ENCODE measurements at places on chromosomes 6 and 20.

GRCh38 chr6:79894939-79895338 is 52.4 kb downstream of the ELOVL4 start:
- DNase-seq: peak; percentile 26

DNA sequence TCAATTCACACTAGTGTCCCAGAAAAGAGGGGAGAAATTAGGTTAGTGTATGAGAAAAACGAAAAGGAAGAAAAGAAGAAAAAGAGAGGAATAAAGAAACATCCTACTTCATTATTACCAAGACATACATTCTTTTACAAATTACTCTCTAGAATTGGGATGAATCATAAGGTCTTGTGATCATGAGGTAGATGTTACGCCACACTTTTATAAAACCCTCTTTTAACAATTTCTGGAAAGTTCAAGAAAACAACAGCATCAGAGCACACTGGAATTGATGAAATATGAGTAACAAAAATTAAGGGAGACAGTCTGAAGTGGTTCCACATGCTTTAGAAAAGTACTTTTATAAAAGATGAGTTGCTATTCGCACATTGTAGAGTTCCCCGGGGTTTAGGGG is 32.6 kb upstream of the NRSN1 start:
- DNase-seq: no peak

- no peak for DNase-seq
Observed at GRCh38 chr6:159464816-159465215, 228.2 kb downstream of the SOD2 start.

- DNase-seq: peak; percentile 11
Observed at GRCh38 chr6:167238694-167239467, 52.2 kb upstream of the UNC93A start.

- DNase-seq: no peak
Observed at GRCh38 chr6:111890988-111891387, 17.7 kb upstream of the FYN start.

DNA sequence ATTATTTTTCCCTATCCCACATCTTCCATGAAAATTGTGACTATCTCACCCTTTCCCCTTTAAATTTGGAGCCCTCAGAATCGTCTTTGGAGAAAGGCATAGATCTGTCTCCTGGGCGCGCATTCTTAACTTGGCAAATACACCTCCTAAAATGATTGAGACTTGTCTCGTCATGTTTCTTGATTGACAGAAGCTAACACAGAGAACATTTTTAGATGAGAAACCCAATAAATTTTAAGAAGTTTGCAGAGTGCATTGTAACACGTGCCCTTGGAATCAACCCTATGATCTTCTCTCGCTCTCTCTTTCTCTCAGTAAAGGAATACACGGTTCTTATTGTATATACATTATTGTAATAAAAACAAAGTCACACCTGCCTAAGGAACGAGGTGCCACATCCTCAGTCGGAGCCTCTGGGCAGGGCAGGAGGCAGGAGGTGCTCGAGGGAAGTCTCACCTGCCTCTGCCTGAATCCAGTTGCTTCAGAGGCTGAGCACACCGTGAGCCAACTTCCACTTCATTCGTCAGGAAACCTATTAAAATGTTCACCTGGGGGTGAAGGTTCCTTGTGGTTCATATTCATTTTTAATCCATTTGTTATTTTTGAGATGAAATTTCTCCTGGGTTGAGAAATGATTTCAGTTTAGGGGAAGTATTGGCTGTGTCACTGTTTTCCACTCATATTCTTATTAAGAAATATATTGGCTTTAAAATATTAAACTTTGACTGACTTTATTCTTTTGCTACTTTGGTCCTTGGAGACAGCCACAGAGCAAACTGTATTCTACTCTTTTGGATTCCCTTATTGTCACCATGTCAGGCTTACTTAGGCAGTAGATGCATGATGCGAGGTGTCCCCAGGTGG is 90.5 kb upstream of the THBS2 start:
- DNase-seq: no peak

DNA sequence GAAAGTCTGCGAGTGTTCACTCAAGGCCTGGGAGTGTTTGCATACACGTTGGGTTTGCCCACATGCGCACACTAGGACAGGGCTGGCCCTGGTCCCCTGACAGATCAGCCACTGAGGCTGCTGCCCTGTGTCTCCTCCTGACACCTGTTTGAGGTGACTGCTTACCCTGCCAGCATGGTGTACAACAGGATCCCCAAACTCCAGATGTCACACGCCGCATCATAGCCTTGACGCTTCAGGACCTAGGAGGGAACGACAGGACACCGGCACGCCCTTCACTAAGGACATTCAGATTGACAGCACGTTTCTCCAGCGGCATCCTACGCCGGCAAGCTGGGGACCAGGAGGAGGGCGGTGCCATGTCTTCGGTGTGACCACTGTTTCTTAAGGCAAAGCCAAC is 37.0 kb upstream of the MPC1 start:
- DNase-seq: no peak

GRCh38 chr20:17609811-17610377 is 40.0 kb downstream of the DSTN start:
- DNase-seq: no peak

DNA sequence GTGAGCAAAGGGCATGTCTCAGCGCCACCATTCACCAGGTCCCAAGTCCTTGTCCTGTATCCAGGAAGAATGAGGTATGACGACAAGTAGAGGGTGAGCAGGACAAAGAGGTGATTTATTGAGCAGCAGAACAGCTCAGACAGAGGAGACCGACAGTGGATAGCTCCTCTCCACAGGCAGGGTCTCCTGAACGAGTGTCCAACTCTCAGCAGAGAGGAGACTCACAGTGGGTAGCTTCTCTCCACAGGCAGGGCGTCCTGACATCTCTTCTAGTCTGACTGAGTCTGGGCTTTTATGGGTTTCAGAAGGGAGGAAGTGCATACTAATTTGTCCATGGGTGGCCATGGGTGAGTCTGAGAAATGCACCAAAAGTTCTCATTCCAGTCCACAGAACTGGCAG is 204.7 kb downstream of the ANKRD60 start:
- no peak for DNase-seq

- DNase-seq: no peak
Observed at GRCh38 chr6:137795501-137795900, 71.6 kb upstream of the TNFAIP3 start.

DNA sequence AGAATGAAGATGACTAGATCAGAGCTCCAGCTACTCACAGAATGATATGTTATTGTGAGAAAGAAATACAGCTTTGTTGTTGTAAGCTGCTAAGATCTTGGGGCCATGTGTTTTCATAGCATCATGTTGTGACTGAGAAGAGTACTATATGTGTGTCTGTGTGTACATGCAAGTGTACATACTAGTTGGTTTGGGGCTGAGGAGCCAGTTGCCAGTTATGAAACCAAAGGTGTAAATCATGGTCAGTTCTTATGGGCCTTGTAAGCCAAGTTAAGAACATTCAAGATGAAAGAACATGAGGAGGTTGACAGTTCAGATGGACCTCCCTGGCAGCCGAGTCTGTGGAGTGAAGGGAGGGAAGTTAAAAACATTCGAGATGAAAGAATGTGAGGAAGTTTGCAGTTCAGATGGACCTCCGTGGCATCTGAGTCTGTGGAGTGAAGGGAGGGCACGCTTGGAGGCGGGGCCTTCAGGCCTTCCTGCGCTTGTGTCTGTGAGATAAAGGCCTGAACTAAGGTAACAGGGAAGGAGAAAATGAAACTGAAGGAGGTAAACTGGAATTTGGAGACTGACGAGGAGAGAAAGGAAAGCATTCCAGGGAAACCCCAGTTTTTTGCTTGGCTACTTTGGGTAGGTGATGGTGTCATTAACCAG is 13.9 kb downstream of the AFDN start:
- DNase-seq: no peak

DNA sequence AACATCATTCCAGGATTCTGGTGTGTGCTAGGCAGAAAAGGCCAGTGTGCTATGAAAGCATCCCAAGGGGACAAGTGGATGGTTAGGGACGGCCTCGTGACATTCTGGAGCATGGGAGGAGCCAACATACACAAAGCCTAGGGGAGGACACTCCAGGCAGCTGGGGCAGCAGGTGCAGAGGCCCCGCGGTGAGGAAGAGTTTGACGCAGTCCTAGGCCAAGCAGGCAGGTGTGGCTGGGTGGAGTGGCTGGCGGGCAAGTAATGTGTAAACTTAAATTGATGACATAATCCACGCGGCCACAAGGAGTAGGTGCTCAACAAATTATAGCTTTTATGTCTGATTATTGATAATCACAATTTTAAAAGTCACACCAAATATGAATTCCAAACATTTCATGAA is 93.6 kb downstream of the TMEM242 start:
- peak; percentile 100 for DNase-seq

- DNase-seq: no peak
Observed at GRCh38 chr6:77778527-77778926, 125.7 kb downstream of the MEI4 start.

DNA sequence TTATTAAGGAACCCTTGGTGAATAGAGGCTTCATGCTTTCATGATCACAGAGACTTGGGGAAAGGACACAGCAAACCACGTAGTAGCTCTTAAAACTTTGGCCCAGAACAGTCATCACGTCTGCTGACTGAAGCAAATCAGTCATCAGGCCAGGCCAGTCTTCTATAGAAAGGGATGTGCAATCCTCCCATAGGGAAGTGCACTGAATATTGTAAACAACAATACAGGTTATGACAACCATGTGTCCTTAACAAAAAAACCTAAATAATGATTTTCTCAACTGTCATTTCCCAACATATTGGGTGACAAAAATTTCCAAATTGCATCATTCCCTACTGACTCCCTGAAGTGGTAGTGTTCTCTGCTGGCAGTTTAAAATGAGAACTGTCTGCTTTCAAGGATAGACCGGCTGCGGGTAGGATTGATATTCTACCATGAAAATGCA is 388.2 kb upstream of the CITED2 start:
- no peak for DNase-seq

GRCh38 chr6:145842693-145843546 is 28.3 kb upstream of the FBXO30 start:
- DNase-seq: no peak

DNA sequence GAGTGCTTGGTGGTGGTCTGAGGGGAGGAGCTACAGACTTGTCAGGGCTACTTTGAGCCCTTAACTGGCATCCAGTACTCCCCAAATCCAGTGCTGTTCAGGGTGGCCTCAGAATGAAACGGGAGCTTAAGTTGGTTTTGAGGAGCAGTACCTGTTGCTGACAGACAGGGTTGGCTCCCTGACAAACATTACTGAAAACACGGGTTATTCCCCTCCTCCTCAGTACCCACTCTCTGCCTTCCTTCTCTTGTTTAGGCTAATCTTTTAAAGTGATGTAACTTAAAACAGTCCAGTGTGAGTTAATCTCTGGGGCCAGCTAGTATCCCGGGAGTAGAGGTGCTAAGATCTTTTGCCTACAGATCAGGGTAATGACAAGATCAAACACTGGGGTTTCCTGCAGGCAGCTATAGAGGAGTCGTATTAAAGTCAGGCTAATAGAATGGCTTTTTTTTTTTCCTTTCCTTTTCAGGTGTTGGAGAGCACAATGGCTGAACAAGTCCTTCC is 3.7 kb downstream of the TNFAIP3 start:
- DNase-seq: no peak

GRCh38 chr6:158565122-158565429 is 5.2 kb downstream of the TMEM181 start:
- DNase-seq: no peak

DNA sequence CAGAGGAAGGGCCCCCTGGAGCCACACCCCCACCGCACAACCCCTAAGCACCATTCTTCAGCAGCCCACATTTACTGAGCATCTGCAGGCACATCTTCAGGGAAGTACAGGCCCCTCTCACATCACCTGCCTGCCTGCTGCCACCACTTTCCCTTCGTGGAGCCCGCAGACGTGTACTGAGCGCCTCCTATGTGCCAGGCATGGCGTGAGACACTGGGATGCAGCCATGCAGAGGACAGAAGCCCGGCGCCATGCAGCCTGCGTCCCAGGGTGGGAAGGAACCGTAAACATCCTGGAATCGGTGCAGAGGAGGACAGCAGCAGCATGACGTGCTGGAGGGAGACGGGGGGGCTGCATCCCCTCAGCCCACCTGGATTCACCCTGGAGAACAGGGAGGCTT is 78.1 kb downstream of the GRM4 start:
- DNase-seq: no peak

DNA sequence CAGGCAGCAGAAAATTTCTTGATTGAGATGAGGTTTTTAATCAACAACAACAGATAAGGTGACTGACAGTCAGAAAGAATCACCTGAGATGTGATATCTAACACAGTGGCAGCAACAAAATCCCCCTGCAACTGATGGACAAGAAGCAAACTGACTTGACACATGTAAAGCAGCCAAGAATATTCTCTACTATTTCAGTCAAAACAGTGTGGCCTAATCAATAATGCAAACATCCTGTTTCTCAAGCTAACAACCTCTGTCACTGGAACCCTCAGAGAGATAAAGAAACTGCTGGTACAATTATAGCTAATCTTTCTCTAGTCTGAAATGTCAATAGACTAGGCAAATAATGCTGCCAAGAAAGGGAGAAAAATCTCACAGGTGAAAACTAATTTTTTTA is 4.6 kb upstream of the CGA start:
- no peak for DNase-seq

DNA sequence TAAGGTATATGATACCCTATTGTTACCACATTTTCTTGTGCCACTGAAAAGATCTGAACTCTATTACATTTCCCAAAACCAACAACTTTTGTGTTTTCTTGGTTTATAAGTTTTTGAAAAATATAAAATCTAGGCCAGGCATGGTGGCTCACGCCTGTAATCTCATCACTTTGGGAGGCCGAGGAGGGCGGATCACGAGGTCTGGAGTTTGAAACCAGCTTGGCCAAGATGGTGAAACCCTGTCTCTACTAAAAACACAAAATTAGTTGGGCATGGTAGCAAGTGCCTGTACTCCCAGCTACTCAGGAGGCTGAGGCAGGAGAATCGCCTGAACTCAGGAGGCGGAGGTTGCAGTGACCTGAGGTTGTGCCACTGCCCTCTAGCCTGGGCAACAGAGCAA is 34.3 kb downstream of the SAMHD1 start:
- no peak for DNase-seq

- DNase-seq: no peak
Observed at GRCh38 chr6:35242486-35242885, 17.0 kb upstream of the ZNF76 start.

GRCh38 chr20:31849306-31849930 is 4.0 kb upstream of the FOXS1 start:
- peak; percentile 87 for DNase-seq

DNA sequence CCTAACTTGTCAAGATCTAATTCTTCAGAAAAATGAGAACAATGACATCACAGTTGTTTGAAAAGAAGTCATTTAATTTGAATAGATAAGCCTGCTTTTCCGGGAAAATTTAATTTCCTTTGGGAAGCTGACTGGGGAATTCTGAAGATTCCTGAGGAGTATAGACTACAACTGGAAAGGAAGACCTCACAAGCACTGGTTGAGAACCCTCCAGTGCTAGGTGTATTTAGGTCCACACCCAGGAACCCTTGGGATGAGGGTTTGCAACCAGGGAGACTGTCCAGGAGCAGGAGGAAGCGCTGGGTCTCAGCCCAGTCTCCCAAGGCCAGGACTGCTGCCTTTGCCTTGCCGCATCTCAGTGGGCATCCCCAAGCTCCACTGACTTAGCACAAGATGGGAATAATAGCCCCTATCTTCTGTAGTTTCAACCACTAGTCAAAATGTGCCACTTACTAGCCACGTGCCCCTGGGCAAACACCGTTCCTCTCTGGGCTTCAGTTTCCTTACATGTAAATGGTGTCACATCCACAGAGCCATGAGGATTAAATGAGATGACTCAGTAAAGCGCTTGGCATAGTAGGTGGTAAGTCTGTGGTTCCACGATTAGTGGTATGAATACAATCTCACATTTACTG is 6.9 kb upstream of the CD93 start:
- no peak for DNase-seq

GRCh38 chr20:61437280-61438206 is 185.5 kb downstream of the CDH4 start:
- DNase-seq: no peak

- no peak for DNase-seq
Observed at GRCh38 chr20:38952153-38952552, 10.0 kb upstream of the DHX35 start.
